ENCODE measurements at places on chromosomes 5 and 9.
A peak's percentile ranks its signal among the peaks of the same experiment; 100 is the strongest.

GRCh38 chr5:176658007-176658599 lies 10.8 kb downstream of the TSPAN17 start:
- DNase-seq, result peak; percentile 13

DNA sequence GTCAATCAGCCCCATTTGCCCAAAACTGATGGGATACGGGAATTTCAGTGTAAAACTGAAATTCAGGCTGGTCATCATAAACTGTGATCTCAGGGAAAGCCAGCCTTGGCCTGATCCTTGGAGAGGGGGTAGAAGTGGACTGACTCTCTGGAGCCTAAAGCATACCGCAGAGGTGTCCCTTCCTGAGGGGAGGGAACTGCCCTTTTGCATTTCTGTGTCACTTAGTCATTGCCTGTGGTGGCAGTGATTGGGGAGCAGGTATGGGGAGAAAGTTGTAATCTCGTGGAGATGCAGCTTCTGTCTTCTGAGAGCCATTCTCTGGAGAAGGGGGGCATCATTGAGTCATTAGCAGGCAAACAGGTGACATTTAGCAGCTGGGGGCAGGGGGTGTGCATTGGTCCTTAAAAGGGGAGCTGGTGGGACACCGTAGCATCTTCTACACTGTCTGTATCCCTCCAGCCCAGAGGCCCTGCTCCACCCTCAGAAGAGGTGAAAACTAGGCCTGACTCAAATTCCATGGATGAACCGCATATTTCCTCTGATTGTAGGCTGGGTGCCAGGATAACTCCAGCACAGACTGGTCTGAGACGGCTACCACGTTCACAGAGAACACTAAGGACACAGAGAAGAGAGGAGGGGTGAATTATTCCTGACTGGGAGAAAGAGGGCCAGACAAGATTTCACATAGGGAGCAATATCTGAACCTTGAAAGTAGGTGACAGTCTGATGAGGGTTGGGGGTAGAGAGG lies 143.3 kb downstream of the SEC61B start:
- no peak for DNase-seq

GRCh38 chr5:168353216-168353957 lies 61.9 kb downstream of the WWC1 start:
- no peak for DNase-seq

DNA sequence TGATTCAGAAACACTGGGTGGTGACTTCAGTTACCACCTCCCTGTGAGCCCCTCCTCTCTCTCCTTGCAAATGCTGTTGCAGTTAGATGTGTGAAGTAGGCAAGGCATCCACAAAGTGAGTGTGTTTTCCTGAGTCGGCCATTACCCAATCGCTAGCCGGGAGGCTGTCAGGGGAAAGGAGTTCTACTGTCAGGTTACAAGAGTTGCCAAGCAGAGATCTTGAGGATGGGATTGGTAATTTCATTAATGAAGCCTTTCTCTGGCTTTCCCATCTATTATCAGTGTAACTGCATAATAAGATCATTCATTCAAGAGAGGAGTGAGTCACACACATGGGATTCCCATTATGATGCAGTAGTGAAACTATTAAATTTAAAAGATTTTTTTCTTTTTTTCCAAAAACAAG lies 106.9 kb downstream of the GLDC start:
- no peak for DNase-seq

DNA sequence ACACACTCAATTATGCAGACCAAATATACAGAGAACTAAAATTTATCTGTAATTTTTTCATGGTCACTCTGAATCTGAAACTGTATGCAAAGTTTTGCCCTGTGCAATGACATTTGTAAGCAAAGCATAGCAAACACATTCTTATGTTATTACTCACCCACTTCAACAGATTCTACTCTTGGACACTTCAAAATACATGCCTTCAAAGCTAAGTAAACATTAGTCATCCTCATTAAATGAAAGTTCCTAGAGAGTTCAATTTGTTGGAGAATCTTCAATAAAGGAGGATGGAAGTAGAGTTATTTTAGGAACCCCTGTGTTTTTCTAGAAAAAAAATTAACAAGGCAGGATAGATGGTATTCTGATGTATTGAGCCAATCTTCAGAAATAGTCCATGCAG lies 639.7 kb upstream of the C9orf72 start:
- DNase-seq, result no peak
